Stimulated activated CD4-positive, alpha-beta T cell treated with anti-CD3 and anti-CD28 coated beads, Interleukin-2, amount 100 ng/mL, for 24 hours (primary cell): ENCODE measurements at places on chromosomes 6 and 20.

- no peak for DNase-seq
Measured at GRCh38 chr20:53611449-53611894, 17.8 kb upstream of the ZNF217 start.

DNA sequence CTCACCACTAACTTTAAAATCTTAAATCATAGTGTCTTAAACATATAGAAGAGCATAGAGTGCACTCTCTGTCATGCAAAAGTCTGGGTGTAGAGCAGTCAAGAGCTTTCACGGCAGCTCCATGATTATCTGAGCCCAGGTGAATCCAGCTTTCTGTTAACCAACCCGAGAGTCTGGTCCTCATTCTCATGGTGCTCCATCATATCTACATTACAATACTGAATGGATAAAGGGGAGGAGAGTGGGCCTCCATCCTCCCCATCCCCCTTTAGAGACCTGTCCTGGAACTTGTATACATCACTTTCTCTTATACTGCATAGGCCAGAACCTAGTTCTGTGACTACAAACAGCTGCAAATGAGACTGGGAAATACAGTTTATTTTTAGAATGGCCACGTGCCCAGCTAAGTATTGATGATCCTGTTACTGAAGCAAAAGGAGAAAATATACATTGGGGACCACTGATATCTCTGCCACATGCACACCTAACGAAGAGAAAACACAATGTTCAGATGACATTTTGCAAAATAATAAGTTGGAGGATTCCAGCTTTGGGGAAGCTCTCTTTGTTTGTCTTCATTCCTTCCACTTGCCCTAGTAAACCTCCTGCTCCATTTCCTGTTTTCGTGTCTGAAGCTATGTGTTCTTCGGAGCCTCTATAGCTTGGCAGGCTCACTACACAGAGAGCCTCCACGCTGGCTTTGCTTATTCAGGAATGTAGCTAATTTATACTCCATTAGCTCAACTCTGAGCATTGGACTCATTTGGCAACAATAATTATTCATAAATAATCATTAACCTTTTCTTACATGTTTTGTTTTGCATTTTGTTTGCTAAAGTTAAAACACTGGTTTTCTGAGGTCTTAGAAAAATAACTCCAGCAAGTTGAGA is 110.1 kb downstream of the IYD start:
- no peak for DNase-seq

- DNase-seq, result no peak
Measured at GRCh38 chr6:92748131-92748530, 671.2 kb downstream of the EPHA7 start.

DNA sequence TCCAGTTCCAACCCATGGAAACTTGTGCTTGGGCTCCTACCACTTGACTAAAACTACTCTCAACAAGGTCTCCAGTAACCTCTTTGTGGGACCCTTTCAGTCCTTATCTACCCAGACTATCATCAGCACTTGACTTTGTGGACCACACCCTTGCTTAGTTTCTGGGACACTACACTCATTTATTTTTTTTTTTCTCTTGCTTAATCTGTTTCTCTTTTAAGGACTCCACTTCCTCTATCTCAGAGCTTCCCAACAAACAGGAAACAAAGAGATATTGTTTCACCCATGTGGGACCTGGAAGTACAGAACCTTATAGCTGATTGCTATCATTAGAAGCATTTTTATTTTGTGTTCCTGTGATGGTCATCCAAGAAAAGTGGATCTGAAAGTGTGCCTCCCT is 28.8 kb upstream of the ME1 start:
- no peak for DNase-seq

- DNase-seq, result no peak
Measured at GRCh38 chr6:2956930-2957685, 14.3 kb downstream of the SERPINB6 start.

DNA sequence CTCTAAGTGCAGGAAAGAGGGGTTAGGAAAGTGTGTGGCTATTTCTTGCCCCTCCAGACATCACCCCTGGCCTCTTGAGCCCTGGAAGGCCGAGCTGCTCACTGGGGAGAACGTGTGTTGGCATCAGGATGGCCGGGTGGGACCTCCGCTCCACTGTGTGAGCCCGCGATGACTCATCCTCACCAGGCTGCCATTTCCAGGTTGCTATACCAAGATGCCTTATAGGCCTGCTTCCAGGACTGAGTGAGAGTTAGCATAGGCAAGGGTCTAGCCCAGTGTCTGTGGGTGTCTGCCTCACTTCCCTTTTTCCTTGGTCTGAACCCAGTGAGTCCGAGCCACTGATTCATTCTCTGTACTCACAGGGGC is 105.0 kb downstream of the MRPL14 start:
- DNase-seq, result no peak

- DNase-seq, result no peak
Measured at GRCh38 chr20:51926670-51927305, 124.5 kb upstream of the SALL4 start.

- no peak for DNase-seq
Measured at GRCh38 chr6:156794546-156795354, 17.6 kb downstream of the ARID1B start.

DNA sequence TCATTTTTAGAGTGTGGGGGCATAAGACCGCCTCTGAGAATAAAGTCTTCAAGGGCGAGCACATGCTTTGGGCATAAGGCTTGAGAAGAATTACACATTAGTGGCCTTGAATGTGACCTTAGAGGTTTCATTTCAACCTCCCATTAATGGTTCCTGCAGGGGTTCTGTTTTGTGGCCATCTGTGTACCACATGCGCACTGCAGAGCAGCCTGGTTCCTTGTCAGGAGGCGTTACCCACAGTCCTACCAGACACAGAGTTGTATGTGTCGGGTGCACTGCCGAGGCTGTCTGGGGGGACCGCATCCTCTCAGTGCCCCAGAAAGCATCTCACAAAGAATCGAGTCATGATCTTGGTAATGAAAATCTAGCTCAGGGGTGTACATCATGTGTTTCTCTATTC is 115.7 kb downstream of the B3GAT2 start:
- no peak for DNase-seq

- DNase-seq, result peak; percentile 66
Measured at GRCh38 chr6:29589423-29590048, 4.6 kb downstream of the OR2H2 start.

- DNase-seq, result no peak
Measured at GRCh38 chr20:38128691-38129090, 36.4 kb downstream of the TGM2 start.

- no peak for DNase-seq
Measured at GRCh38 chr6:96570053-96570452, 7.1 kb downstream of the FHL5 start.

DNA sequence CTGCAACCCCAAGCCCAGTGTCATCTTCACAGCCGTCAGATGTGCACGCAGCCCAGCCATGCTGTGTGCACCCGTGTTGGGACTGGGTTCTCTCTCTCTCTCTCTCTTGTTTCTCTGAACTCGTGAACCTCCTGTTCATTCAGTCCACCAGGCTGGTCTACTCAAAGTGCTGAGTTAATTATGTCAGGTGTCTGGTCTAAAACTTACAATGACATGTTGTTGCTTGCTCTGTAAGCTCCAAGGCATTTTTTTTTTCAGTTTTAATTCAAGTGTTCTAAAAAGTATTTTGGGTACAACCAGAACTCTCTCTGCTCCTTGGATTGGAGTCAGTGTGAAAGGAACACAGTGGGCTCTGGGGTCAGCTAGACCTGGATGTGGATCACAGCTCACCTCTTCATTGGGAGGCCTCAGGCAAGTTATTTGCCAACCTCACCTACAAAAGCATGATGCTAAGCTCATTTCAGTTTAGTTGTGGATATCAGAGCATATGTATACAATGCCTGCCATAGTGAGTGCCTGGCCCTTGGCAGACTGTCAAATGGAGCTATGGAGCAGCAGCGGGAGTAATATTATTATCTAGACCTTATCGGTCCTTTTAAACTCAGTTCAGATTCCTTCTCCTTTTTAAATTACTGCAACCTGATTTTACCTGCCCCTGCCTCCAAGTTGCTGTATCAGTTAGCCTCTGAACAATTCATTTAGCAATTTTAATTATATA is 59.5 kb downstream of the PLEKHG1 start:
- no peak for DNase-seq

- DNase-seq, result no peak
Measured at GRCh38 chr6:133635447-133635846, 253.5 kb upstream of the TCF21 start.

GRCh38 chr6:22636452-22636851 is 67.1 kb downstream of the HDGFL1 start:
- no peak for DNase-seq

DNA sequence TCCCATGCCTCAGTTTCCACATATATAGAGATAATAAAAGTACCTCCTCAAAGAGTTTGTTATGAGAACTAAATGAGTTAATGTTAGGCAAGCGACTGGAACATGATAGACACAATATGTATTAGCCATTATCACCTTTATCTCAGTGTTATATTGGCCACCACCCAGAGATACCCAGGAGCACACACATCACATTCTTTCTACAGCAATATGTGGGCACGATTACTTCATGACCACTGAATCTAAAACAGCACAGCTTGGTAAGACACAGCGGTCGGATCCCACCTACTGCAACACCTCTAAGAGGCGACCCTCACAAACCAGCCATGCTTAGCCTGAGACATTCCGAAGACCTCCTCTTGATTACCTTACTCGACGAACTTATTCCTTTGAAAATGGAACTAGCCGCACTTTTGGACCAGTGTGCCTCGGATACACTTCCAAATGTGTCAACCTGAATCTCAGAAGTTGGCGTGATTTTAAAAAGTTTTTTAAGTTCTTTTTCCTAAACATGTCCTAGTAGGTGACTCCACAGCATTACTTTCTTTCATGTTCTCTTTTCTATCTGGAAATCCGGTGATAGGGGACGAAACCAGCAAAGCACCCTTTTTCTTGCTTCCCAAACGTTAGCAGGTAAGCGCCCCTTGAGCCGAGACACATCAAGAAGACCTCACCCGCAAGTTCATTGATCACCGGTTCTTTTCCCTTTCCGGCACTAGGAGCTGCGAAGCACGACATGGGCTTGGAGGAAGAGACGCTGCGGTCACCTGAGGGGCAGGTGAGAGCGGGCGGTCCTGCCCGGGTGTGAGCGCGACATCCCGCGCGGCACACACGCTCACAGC is 923 bp downstream of the GMDS start:
- DNase-seq, result no peak

GRCh38 chr6:161496941-161497340 is 223.1 kb upstream of the AGPAT4 start:
- no peak for DNase-seq

DNA sequence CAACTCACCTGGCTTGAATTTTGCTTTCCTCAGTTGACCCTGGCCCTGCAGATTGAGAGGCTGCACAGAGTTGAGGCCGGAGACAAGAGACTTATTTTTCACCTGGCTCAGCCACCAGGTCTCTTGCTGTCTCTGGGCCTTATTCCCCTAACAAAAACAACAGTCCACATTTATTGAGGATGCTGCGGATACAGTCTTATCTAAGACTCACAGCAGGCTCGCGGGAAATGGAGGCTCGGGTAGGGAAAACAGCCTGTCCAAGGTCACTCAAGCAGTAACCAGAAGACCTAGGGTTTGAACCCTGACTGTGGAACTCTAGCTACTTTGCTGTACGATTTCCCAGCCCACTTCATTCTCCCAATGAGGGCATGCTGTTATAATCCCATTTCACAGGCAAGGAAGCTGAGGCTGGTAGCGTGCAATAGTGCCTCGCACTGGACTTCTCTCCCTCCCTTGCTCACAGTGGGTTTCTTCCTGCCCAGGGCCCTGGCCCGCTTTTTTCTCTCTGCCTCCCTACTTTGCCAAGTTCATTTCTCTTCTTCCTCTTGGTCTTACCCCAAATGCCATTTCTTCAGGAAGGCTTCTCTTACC is 57.7 kb downstream of the RBM38 start:
- no peak for DNase-seq

GRCh38 chr20:19968466-19969073 is 48.6 kb upstream of the NAA20 start:
- no peak for DNase-seq

GRCh38 chr6:90458353-90459224 is 128.3 kb downstream of the MAP3K7 start:
- peak; percentile 82 for DNase-seq

GRCh38 chr20:48426630-48427029 is 401.2 kb downstream of the PREX1 start:
- DNase-seq, result no peak

DNA sequence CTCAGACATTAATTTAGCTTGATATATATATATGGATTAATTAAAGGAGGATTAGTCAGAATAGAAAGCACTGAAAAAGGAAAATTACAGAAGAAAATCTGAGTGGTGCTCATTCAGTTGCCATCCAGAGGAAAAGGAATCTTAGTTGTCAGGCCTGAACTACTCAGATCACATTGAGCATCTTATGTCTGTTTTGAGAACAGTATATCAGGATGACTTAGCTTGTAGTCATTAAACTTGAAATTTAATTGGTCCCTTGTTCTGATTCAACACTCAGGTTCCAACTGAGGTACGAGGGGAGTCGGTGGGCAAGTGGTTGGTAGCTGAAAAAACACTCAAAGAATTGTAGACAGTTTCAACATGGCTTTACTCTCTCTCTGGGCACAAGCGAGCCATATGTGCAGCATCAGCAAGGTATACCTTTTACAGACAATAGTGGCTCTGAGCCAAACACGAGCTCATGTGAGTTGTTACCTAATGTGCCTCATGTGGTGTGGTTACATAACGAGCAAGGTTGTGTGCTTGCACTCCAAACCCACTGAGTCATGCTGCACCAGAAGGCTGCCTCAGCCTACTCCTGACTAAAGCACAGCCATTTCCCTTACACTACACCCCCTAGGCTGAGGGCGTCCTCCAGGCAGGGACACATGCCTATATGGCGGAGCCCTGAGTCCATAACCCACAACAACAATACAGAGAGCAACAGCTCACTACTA is 73.0 kb upstream of the HMGN3 start:
- DNase-seq, result no peak

DNA sequence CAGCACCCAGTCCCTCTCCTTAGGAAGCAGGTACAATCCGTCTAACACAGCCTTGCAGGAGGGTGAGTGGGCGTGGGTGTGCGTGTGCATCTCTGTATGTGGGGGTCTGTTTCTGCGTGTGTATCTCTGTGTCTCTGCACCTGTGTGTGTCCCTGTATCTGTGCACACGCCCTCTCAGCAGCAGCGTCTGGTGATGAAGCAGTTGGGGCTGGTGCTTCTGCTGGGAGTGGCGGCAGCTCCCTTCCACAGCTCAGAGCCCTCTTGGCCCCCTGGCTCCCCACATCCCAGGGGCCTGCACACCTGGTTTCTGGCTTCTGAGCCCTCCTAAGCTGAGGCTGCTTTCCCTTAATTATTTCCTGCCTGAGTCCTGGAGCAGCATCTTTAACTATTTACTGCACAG is 49.5 kb upstream of the CCDC167 start:
- no peak for DNase-seq

- no peak for DNase-seq
Measured at GRCh38 chr6:13338038-13338437, 9.7 kb upstream of the TBC1D7 start.
